Thoracic aorta (tissue), 2 donors: ENCODE measurements at places on chromosomes 3 and 15. TPM values are rescaled to one million over a fixed set of nuclear protein-coding genes. Genes with fewer than 3 reads are reported as not detected.

The FRMD4B gene
- total RNA-seq, result 86.1 TPM

The TRIM42 gene
- total RNA-seq, result not detected

The CD276 gene
- 67.6 TPM for total RNA-seq

The TBC1D21 gene
- not detected for total RNA-seq

The EPHB1 gene
- total RNA-seq, result 0.68 TPM

The SEC22C gene
- total RNA-seq, result 83.4 TPM

The LRCH3 gene
- 66.7 TPM for total RNA-seq

The NR2E3 gene
- 0.27 TPM for total RNA-seq

The EOGT gene
- 148 TPM for total RNA-seq

The PPARG gene
- 8.5 TPM for total RNA-seq

DNA sequence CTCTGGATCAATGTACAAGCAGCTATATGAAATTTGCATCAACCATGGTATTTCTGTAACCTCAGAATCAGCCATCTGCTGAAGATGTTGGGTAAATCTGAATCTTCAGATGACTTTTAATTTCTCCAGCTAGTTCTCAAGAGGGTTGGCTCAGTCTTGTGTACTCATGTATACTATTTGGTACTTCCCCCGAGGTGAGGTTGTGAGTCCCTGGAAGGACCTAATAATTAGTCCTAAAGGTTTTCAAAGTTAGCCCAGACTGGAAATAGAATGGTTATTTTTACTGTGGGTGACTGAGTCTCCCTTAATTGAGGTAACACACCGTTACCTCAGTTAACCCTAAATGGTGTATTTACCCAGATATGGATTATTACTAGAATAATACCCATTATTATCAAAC lies 104.3 kb upstream of the THSD4 start:
- no peak for DNase-seq

GRCh38 chr15:88246666-88247446 lies 9.7 kb downstream of the NTRK3 start:
- no peak for DNase-seq

DNA sequence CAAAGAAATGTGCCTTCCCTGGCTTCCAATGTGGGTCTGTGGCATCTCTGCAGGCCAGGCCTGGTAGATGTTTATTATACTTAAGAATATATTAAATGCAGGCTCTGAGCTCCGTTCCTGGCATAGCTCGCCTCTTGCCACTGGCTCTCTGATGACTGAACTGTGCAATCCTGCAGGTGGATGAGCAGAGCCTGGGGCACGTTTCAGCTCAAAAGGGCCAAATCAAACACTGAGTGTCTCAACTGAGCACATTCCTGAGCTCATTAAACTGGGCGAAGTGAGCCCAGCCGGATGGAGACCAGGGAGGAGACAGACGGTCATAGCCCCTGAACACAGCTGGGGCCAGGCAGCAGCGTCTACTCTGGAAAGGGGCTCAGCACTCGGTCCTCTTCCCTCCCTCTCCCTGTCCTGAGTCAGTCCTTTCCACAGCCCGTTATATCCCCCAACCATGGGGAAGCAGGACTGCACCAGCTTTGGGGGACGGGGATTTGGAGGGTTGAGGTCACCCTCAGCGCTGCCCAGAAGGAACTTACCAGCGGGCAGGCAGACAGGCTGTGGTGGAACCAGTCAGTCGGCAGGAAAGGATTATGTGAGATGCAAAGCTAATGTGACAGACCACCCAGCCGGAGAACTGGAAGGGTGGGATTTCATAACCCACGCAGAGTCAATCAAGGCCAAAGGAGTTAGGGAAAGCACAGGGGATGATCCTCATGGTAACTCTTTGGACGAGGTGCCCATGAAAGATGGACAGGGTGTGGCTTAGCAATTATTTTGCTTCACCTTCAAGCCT lies 77.4 kb upstream of the ANKRD34C start:
- no peak for DNase-seq

- DNase-seq, result no peak
Observed at GRCh38 chr3:8441969-8442559, 59.6 kb upstream of the LMCD1 start.

DNA sequence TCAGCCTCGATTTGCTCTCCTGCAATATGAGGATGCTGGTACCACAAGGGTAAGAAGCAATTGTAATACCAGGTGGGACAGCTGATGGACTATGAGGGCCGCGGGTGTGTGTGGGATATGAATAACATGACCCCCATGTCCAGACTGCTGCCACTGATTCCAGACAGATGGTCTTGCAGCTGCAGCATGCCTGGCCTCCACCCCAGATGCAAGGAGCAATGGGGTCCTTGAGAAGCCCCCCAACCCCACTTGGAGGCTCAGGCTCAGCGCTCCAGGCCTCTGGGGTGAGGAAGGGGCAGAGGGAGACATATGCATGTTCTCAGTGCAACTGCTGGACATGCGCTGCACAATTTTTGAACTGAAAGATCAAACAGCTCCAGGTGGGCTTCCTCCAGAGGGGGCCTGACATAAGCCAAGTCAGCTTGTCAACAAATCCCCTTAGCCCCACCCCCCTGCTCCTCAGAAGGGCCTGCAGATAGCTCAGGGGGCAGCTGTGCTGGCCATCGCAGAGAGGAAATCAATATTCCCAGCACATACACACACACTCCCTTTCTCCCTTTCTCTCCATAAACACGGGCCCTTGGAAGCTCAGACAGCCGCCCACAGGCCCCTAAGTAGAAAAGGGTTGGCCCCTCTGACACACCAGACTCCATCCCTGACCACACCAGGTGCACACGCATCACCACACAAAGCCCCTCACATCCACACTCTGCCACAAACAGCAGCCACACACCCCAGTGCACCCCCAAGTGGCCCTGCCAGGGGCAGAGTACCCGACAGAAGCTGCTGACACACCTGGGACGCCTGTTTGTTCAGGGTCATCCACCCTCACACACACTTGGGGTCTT lies 107.0 kb downstream of the IQSEC1 start:
- no peak for DNase-seq

GRCh38 chr3:194443901-194444300 lies 42.9 kb downstream of the ATP13A3 start:
- no peak for DNase-seq

DNA sequence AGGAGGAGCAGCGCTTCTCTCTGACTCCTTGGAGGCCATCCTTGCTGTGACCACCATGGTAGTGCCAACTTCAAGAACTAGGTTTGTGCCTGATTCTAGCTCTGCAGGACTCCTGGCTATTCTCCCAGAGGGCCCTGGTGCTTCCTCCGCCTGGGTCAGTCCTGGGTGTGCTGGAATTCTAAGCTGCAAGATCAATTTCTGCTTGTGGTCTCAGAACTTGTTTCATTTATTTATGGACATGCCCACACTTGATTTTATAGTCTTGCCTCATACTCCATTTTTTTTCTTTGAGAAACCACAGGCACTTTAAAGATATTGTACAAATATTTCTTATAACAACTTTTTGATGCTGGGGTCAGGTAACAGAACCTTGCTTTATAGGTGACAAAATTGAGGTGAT lies 87.6 kb downstream of the PDCD6IP start:
- no peak for DNase-seq

DNA sequence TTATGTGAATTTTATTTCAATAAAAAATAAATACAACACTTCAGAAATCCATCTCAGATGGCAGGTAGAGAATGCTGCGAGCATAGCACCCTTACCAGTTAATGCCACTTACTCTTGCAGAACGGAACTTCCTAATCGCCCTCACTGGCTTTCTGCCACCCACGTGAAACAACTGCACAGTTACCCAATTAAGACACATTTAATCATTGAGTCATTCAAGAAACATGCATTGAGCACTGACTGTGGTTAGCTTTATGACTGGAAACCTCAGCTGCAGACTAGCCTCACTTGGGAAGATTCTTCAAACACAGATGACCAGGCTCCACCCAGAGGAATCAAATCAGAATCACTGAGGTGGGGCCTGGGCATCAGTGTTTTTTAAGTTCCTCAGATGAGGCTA lies 5.6 kb upstream of the MFGE8 start:
- peak; percentile 75 for DNase-seq

- no peak for DNase-seq
Observed at GRCh38 chr15:66401130-66402021, 14.7 kb downstream of the MAP2K1 start.

DNA sequence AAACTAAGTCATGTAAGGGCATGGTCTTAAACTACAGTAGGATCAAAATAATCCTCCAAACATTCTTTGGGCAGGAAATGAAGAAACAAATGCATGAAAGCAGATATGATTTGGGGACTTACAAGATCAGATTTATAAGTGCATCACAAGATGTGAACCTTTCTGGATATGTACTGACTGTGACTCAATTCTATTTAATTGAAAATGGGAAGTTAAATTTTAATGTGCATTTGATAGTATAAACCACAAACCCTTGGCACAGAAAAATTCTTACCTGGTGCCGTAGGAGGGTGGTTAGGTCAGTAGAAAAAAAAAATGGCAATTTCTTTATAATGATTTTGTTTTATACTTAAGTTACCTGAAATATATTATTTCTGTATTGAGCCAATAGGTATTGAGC lies 262.5 kb upstream of the TGFBR2 start:
- no peak for DNase-seq

DNA sequence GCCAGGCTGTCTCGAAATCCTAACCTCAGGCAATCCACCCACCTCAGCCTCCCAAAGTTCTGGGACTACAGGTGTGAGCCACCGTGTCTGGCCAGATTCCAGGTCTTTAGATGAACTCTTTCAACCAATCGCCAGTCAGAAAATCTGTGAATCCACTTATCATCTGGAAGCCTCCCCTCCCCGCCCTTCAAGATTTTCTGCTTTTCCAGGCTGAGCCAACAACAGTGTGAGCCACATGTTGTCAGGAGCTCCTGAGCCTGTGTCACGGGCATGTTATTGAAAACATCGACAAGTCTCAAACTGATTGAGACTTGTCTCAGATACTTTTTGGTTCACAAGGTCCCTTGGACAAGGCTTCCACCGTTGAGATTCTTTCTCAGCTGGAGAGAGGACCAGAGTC lies 52.0 kb upstream of the TRPM1 start:
- DNase-seq, result no peak

DNA sequence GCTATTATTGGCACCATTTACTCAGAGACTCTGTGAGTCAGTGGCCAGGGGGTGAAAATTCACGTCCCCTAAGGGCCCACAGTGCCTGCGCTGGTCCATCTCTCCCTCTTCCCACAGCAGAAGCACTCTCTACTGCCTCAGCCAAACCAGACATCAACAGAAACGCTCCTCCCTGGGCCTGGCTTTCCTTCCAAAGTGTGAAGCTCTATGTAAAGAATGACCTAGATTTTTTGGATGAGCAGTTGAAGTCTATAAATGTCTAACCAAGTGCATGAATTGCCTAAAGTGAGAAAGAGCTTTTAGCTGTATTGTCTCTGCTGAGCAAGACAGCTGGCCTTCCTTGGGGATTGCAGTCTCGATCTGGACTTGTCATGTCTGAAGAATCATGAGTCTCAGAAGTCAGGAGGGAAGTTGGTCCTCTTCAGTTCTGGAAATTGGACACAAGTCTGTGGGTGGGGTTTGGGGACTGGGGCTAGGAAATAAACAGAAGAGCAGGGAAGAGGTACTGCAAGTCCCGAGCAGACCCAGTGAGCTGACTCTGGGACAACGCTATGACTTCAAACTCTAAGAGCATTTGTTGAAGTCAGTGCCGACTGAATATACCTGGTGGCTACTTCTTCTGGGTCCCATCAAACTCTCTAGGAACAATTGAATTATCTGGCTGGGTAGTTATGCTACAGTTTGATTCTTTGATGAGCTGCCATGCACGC lies 29.0 kb downstream of the RASGRP1 start:
- DNase-seq, result no peak

GRCh38 chr3:10339376-10339955 lies 18.6 kb upstream of the SEC13 start:
- no peak for DNase-seq

- DNase-seq, result no peak
Observed at GRCh38 chr3:3089017-3089416, 21.2 kb downstream of the IL5RA start.

DNA sequence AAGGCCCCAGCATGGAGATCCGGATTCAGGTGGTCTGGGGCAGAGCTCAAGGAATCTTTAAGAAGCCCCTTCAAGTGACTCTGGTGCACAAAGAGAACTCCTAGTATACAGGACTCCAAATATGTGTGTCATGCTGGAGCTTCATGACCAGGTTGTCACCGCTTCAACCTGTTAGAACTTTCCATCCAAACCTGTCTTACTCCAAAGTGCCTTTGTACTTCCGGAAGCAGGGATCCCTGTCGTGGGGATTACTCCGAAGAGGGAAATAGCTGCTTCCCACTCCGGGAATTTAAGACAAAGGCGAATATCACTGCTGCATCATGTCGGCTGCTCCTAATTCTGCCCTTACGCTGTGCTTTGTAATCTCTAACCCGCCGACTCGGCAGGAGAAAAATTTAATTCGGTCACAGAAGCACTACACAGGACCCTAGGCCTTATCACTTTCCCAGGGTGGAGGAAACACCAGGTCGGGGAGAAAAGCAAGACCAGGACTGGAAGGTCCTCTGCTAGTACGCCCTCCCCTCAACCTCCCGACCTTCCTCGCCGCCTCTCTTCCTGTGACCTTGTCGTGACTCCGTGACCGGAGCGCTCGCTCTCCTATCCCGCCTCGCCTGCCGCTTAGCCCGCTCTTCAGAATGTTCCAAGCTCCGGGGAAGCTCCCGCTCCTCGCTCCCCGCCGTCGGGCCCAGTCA lies 730 bp downstream of the HIGD1A start:
- DNase-seq, result no peak

DNA sequence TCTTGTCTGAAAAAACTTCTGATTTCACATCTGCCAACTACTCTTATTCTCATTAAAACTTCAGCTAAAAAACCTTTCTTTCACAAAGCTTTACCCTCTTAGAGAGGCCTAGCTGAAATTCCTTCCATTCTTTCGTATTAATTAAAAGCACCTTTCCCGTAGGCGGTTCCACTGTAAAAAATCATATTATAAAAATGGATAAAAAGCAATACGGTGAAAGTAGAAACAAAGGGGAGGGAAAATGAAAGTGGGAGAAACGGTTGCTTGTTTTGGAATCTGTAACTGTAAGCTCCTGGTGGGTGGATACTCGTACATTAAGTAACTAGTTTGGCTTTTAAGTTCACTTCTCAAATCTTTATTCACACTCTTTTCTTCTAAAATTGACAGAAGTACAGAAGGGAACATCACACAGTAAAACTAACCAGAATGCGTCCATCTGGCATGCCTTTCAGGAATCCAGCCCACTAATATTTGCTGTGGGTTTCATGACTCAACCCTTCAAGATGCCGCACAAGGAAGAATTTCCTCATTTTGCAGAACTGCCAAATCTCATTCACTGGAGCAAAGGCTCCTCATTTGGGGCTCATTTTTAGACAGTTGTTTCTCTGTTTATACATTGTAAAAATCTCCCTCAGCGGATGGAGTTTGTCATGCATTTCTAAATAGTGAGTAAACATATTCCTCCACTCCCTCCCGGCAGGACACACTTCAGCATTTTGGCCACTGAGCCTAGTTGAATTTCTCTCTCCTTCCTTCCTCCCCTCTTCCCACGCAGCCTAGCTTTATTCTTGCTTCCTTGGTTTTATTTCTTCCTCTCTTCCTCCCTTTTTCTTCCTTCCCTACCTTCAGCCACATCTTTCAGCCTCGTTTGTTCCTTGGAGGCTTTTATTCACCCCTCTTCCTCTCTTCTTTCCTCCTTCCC lies 419.5 kb upstream of the NAALADL2 start:
- DNase-seq, result no peak
